ENCODE measurements at places on chromosomes 2 and 18. TPM values are rescaled to one million over a fixed set of nuclear protein-coding genes. Genes with fewer than 3 reads are reported as not detected.

GRCh38 chr2:182228741-182229140 lies 198.1 kb downstream of the PDE1A start:
- DNase-seq: no peak

DNA sequence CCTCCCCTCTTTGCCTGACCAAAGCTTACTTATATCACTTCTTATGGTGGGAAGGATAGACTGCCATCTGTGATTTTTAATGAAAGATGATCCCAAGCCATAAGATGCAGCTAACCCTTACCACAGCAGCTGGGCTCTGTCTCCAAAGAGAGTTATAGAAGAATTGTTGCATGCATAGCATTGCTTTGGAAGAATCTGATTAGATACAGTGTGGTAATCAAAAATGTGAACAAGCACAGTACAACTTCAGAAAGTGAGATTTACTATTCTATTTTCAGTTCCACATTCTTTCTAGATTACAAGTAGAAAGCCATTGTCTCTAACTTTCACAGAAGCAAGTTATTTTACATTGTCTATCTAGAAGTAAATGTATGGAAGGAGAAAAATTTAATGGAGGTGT lies 129.0 kb upstream of the ACVR2A start:
- no peak for DNase-seq

GRCh38 chr2:25551316-25551715 lies 122.1 kb downstream of the DTNB start:
- no peak for DNase-seq

DNA sequence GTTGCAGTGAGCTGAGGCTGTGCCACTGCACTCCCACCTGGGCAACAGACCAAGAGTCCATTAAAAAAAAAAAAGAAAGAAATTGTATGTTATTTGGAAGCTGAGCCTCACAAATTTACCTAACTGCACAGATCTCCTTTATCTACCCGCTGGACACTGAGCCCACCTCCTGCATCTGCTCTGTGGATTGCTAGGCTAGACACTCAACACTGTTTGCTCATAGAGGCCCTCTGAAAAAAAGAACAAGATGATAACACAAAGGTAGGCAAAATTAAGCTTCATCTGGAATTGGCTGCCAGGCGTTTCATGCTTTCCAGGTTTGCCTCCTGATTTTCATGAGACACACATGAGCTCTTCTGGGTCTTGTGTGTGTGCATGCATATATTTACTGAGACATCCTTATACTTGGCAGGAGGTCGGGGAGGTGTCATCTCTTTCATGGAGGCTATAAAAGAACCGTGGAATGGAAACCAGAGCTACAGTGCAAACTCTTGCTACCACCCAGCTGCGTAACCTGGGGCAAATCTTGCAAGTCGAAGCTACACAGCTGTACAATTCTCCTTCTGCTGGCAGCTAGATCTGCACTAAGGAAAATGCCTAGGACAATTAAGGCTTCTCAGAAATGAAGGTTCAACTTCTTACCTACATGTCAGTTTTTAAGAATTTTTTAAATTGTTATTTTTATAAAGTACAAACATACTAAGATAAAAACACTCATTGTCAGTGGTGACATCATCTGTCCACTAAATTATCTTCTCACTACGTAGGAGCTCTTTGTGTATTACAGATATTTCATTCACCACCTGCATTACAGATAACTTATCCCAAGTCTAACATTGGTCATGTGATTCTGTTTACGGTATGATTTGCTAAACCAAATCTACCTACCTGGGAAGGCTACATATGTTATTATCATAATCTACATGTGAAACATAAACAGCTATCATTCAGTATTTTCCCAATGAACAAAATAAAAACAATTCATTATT lies 63.1 kb downstream of the CABYR start:
- no peak for DNase-seq

- no peak for DNase-seq
These were observed 87.9 kb upstream of the NT5C1B start for GRCh38 chr2:18677280-18677679.

DNA sequence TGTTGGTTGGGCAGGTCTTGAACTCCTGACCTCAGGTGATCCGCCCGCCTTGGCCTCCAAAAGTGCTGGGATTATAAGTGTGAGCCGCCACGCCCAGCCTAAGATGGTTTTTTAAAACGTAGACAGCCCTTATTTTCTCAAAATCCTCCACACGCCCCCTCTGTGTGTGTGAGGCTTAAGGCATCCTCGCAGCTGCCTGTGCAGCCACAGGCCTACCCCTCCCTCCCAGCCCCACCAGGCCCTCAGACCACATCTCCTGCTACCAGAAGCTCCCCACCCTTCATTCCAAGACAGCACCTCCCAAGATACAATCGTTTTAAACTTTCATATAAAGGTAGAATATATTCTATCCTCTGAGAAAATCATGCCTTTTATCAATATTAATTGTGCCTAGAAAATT lies 4.8 kb downstream of the ANO7 start:
- no peak for DNase-seq

The SLC14A1 gene
- total RNA-seq: 3.4 TPM

The BCL11A gene
- total RNA-seq: 48.4 TPM

Measured in vagina (tissue), 2 donors.